ENCODE measurements at places on chromosomes 2 and 18.

DNA sequence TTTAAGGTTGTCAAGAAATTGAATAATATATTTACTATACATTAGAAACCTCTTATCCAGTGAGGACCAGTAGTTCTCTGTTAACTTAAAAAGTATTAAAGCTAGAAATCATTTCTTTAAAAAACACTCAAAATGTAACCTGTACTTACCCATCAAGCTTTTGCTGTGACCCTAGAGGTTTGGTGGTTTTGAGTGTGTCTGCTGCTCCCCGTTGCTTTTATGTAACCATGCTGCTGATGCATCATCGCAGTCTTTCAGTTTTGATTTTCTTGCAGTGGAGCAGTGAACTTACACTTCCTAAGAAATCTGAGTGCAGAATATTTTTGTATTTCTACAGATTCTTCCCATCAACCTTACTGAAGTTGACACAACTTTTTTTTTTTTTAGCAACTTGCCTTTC is 34.2 kb downstream of the MRPS9 start:
- DNase-seq: no peak

DNA sequence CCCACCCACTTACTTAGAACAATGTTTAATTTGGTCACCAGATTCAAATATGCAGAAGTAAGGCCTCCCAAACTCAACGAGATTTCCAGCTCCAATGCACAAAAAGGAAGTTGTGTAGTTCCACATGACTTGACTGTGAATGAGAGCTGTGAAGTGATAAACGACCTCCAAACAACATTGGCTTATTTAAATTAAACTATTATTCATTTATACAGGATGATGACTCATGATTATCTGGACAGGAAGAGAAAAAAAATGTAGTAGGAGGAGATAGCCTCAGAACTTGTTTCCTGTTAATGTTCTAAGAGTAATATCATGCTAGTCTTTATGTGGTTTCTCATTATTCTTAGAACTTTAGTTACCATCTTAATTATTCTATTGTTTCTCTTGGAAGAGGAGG is 237.3 kb downstream of the C1D start:
- no peak for DNase-seq

DNA sequence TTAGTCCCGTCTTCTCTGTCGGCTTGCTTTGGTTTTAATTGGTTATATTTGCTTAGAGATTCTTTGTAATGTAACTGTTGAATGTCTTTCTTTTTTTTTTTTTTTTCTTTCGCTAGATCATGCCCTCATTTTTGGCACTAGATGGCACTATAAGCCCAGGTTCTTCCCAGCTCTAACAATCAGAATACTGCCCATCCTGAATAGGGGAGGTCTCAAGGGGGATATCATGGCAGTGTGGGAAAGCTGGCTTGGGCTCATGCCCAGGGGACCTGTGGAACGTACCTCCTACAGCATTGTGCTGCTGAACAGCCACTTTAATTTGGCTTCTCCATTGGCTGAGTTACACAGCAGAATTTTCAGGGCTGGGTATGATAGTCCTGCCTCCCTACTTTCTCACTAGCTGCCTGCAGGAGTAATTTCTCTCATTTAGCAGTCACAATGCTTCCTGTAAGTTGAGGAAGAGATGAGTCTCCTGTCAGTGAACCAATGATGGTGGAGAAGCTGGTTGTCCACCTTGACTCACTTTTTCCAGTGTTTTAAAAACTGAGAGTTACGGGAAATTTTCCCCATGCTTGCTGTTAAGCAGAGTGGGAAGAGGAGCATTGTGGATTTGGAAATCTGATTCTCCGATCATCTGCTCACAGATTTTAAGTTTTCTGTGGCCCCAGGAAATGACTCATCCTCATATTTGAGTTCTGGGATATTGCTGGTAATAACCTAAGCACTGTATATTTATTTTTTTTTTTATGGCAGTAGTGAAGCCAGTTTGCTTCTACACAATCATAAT is 47.2 kb downstream of the RAD51AP2 start:
- no peak for DNase-seq

DNA sequence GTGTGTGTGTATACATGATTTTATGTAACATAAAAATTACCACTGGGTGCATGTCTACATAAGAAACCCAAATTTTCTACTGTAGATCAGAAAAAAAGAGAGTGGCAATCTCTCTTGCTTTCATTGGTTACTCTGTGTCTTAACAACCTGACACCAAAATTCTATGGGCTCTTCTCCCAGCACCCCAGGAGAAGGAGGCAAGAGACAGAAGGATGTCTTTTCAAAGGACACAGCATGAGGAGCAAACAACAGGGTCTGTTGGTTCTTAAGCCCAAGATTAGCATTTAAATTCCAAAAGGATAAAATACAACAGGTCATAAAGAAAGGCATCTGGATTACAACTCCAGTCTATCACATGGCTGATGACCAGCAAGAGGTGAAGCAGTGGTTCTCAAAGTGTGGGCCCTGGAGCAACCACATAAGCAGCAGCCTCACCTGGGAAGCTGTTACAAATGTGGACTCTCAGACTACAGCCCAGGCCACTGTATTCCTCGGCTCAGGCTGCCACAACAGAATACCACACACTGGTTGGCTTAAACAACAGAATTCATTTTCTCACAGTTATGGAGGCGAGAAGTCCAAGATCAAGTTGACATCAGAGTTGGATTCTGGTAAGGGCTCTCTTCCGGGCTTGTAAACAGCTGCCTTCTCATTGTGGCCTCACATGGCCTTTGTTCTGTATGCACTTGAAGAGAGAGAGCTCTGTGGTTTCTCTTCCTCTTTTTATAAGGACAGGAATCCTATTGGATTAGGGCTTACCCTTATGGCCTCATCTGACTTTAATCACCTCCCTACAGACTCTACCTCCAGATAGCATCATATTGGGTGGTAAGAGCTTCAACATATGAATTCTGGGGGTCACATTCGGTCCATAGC is 79.8 kb upstream of the RNF152 start:
- no peak for DNase-seq

DNA sequence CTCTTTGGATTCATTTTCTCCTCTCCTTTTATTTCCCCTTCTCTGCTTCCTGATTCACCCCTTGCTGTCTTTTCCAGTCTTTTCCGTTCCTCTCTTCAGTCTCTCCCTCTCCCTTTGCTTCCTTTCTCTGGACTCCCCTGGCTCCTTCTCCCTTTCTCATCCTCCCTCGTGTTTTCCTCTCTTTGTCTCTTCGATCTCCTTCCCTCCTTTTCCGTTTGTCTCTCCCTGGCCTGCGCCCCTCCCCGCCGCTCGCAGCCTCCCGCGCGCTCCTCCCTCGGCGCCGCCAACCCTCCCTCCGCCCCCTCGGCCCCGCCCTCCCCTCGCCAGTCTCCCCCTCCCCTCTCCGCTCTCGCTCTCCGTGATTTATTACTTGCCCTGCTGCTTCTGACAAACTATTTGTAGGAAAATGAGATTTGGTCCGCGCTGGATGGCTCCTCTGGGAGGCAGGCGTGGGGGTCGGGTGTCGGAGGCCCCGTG is 46.0 kb upstream of the PAX8 start:
- DNase-seq: peak; percentile 53

All from activated T-cell treated with anti-CD3 and anti-CD28 coated beads, Interleukin-2, amount 50 U/mL, for 1 hour (primary cell).